ENCODE measurements at places on chromosomes 6 and 20.

DNA sequence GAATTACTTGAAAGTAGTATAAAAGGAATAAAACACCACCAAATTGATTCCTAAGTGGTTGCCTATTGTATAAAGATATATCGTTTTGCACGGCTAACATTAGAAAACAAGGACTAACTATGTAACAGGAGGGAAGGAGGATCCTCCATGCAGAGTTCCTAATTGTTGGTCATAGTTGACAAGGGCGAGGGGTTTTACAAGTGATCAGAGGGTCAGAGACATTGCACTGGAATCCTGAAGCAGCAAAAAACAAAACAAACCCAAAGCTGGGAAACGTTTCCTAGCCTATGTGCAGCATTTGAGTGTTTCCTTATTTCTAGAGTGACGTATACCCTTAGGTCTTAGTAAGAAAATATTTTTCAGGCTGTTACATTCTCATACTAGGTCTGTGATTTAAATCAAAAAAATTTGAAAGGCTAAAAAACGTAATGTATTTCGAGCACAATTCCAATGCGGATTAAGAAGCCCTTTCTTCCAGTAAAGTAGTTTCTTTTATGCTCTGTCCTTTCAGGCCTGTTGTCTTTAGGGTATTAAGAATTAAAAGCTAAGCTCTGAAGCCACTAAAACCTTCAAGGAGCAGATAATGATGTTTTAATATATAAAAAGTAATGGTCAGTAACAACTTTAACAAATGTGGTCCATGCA, 373.8 kb upstream of the MMS22L start:
- DNase-seq, result no peak

DNA sequence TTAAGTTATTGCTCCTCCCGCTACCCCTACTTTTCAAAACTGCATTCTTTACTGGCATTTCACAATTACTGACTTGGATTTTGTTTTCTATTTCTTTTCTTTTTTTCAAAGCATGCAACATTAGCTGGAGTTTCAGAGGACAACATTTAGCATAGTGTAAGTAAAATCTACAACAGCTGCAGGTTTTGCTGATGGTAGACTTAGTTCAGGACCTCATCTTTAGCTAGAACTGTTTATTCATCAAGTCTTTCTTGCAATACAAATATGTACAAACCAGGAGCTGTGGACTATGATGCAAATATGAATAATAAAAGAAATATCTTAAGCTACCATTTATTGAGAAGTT, 728 bp upstream of the CEP162 start:
- DNase-seq, result no peak

- DNase-seq, result no peak
Measured at GRCh38 chr6:116016846-116017545, 43.7 kb downstream of the FRK start.

DNA sequence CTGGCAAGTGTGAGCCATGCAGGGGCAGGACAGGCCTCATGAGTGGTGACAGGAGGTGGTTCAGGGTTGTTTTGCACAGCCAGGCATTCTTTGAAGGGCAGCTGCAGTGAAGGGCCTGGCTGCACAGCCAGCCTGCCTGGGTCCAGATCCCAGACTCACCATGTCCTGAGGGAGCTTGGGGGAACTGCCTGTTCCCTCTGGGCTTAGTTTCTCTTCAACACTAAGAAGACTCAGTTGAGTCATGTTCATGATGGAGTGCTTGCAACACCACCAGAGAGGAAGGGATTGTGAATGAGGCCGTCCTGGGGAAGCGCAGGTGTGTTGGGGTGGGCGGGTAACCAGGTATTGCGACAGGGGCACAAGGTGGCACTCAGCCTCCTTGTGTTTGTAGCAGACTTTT, 102.4 kb downstream of the CDH26 start:
- no peak for DNase-seq

- no peak for DNase-seq
Measured at GRCh38 chr20:18995455-18995854, 181.9 kb downstream of the SCP2D1 start.

- no peak for DNase-seq
Measured at GRCh38 chr20:35271904-35272303, 6.0 kb downstream of the MMP24OS start.

- DNase-seq, result no peak
Measured at GRCh38 chr20:63054103-63054474, 47.3 kb upstream of the BHLHE23 start.

GRCh38 chr6:146884728-146885127, 286.0 kb downstream of the ADGB start:
- no peak for DNase-seq

- no peak for DNase-seq
Measured at GRCh38 chr20:57445298-57445697, 54.1 kb downstream of the RBM38 start.

- no peak for DNase-seq
Measured at GRCh38 chr6:166553563-166554271, 32.8 kb downstream of the RAMACL start.

- DNase-seq, result no peak
Measured at GRCh38 chr20:35985806-35986205, 17.4 kb downstream of the CNBD2 start.

- DNase-seq, result no peak
Measured at GRCh38 chr6:2737885-2738284, 12.8 kb downstream of the MYLK4 start.

DNA sequence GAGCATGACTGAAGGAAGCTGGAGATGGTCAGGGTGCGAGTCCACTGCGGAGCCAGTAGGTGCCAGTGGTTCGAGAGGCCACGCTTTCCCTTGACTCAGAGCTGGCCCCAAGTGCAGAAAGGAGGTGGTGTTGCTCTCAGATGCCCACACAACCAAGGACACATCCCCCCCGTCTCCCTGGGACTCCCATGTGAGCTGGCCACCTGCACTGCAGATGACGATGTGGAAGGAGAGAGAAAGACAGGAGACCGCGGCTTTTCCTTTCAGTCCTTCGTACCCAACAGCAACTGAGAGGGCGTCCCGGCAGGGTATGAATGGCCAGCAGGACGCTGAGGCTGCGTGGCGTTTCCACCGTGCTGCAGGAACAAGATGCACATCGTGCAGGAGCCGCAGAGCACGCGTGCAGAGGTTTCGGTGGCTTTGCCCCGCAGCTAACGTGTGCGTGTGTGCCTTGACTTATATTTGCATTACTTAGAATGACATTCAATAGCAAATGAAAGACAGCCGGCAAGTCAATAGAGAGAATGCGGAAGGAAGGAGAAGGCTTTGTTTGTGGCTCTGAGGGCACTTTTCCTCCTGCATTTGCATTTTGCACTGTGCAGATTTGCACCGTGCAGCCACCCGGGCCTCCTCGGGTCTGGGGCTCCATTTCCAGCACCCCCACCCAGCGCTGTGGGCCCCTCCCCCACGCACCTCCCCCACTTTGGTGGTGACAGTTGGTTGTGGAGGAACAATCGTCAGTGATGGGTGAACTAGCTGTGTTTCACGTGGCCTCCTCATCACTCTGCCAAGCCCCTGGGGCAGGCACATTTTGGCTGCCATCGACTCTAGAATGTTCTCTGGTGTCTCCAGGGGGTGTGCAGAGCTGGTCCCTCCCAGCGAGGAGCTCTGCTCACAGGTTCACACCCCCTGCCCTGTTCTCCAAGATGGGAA, 26.4 kb upstream of the BHLHE23 start:
- no peak for DNase-seq
